ENCODE measurements at places on chromosomes 2 and 18. TPM values are rescaled to one million over a fixed set of nuclear protein-coding genes. Genes with fewer than 3 reads are reported as not detected.

SERPINB4 gene
- not detected for total RNA-seq

WDSUB1 gene
- 4.4 TPM for total RNA-seq

AMMECR1L gene
- 20.1 TPM for total RNA-seq

RAD51AP2 gene
- not detected for total RNA-seq

CHST9 gene
- total RNA-seq: 0.34 TPM

FZD7 gene
- total RNA-seq: 0.19 TPM

GPR45 gene
- not detected for total RNA-seq

DUSP11 gene
- 23.9 TPM for total RNA-seq

UGT1A10 gene
- not detected for total RNA-seq

IL37 gene
- total RNA-seq: not detected

ABCG8 gene
- total RNA-seq: not detected

SCN7A gene
- total RNA-seq: not detected

CACNB4 gene
- 0.17 TPM for total RNA-seq

DUSP19 gene
- 4.4 TPM for total RNA-seq
